Stimulated activated CD4-positive, alpha-beta T cell treated with anti-CD3 and anti-CD28 coated beads, Interleukin-15, amount 100 ng/mL, for 48 hours (primary cell): ENCODE measurements at places on chromosomes 7 and 10.
A peak's percentile ranks its signal among the peaks of the same experiment; 100 is the strongest.

DNA sequence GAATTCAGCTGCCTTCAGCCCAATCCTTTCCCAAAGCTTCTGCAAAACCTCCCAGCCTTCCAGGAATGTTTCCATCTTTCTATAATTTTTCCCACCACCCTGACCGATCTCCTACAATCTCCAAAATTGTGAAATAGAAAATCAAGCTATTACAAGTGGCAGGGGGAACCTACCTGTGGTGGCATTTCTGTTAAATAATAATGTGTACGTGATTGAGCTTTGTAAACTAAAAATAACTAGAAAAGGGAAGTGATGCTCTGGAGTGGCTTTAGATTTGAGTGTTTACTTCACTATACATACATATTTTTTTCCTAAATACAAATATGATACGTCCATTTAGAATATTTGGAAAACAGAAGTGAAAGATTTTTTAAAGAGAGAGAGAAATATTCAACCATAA lies 593.6 kb downstream of the GRM8 start:
- DNase-seq = no peak

GRCh38 chr7:91295576-91295975 lies 31.3 kb downstream of the FZD1 start:
- no peak for DNase-seq

GRCh38 chr7:108028111-108028510 lies 25.1 kb upstream of the LAMB1 start:
- no peak for DNase-seq

DNA sequence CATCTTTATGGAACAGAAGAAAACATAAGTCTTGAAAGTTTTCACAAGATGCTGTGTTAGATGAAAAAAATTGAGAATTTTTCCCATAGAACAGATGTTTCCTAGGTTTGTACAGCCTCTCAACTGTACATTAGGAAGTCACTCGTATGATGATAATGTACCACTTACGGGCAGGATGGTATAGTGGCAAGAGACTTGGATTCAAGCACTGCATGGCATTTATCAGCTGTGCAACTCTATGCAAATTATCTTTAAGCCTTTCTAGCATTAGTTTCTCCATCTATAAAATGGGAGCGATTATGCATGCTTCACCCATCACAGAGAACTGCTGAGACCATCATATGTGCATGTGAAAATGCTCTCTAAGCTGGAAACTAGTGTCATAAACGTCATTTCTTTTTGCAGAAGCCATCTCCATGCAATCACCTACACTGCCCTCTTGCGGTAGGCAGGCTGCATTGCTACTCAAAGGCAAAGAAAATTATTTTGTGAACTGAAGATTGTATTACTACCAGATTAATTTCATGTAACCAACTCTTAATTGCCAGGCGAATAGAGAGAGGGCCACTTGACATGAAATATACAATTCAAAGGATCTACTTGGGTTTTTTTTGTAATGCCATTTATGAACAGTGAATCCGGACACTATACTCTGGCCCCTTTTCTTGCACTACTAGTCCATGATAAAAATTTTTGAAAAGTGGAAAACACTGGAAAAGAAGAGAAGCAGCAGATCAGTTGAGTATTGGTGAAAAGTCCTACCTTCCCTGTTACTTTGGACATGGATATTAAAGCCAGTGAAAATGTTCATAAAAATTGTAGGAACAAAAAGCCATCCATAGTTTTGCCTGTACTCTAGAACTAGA lies 102.3 kb downstream of the JAZF1 start:
- DNase-seq = peak; percentile 14

DNA sequence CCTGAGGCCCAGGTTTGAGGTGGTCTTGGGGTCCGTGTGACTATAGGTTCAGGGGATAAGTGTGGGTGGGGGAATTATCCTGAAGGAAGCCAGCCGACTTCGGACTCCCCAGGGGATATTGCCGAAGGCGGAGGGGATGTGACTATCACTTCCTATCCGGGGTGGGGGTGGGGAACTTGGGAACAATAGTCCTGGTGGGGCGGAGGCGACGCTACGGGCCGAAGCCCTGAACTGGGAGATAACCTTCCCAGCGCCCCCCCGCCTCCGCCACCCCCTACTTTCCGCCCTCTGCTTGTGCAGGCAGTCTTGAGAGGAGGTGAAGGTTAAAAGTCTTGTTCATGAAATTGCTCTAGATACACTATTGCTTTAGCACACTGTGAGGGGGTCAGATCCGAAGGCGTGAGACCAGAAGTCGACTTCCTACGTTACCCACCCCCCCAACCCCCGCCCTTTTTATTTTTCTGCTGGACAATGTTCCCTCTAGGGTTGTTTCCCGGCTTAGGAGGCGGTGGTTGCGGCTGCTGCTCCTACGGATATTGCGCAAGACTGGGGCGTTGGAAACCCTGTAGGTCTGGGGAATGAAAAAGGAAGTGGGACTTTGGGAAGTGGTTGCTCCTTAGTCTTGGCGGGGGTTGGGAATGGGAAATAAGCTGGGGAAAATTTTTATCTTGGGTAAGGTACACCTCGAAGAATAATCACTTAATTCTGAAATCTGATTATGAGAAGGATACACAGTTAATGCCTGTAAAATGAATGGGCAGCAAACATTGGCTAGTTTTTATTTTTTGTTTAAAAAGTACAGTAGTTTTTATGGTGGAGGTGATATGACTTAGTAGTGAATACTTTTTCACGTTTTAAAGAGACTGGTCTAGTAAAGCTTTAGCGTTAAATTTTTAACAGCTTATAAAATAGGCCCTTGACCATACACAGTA lies 1.5 kb downstream of the PTPN12 start:
- DNase-seq = no peak

DNA sequence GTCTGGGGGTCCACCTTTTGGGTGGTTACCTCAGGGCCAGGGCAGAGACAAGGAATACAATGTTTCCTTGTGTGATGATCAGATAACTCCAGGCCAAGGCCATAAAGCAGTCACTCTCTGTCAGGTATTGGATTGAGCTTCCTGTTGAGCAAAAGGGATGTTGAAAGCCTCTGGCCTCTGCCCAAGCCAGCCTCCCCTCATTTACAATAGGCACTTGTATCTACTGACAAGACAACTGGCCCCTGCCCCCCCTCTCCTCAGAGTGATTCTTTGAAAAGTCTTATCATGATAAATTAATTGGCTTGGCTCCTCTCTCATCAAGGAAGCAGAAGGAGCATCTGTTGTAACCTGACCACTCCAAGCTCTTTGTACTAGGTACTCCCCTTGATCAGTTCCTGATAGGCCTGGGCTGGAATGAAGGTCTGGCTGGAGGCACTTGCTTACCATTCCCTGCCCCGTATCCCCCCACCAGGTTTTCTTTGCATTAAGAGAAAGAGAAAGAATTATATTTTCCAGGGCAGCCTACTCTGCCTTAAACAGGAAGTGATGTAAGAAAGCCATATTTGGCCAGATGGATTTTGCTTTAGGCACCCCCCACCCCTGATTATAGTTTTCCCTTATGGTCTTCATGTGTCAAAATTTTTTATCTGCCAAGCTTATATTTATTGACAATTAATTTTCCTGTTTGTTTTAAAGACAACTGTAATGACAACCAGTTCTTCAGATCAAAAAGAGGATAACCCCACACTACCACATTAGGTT lies 42.1 kb upstream of the HPS1 start:
- DNase-seq = no peak

- no peak for DNase-seq
Measured at GRCh38 chr7:83455612-83456011, 193.3 kb downstream of the SEMA3E start.

- no peak for DNase-seq
Measured at GRCh38 chr7:139576179-139576973, 52.9 kb downstream of the CLEC2L start.

DNA sequence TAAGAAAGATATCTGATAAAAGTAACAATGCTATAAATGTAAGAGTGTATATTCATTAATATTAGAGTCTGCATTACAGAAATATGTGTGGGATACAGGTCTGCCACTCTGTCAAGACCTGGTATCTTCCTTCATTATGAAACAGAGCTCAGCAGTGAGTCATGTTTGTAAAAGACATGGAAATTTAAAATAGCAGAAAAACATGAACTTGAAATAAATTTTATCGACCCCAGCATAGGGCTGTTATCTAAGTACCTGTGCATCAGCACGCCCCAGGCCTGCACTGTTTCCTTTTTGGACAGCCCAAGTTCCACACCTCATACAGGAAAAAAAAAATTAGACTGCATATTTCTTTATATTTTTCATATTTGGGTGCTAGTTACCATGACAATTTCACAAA lies 58.0 kb upstream of the ZPBP start:
- no peak for DNase-seq

GRCh38 chr7:15087771-15088170 lies 185.2 kb upstream of the DGKB start:
- no peak for DNase-seq

DNA sequence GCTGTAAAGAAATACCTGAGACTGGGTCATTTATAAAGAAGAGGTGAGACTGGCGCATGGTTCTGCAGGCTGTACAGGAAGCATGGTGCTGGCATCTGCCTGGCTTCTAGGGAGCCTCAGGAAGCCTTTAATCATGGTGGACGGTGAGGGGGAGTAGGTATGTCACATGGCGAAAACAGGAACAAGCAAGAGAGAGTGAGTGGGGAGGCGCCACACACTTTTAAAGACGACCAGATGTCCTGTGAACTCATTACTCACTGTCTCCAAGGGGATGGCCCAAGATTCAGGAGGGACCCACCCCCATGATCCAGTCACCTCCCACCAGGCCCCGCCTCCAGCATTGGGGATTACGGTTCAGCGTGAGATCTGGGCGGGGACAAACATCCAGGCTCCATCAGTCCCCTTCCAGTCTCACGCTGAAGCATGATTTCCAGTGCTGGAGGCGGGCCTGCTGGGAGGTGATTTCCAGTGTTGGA lies 3.2 kb downstream of the ZNF316 start:
- DNase-seq = no peak

- no peak for DNase-seq
Measured at GRCh38 chr7:117296066-117296465, 26.8 kb downstream of the WNT2 start.

DNA sequence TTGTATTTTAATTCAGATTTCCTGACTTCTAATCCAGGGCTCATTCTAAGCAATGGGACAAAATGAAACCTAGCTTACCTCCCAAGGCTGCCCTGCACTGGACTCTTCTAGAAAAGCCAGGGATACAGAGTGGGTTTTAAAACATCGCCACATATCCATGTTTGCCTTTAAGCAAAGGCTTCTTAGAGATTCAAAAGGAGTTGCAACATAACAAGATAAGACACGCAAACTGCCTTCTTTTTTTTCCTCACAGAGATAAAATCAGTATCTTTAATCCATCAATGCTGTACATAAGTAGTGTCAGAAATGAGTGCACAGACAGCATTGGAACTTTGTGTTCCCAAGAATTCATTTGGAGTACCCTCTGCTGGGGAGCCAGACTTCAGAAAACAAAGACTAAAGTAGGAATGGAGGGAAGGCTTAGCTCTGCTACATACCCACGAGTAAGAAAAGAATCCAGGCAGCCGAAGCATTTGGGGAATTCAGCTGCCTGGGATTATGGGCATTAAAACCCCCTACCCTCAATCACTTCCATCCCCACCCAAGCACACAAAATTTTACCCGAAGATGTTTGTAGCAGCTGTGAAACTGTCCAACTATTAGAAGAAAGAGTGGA lies 427.8 kb downstream of the ARL4A start:
- DNase-seq = no peak

GRCh38 chr7:144649120-144649519 lies 186.7 kb downstream of the TPK1 start:
- no peak for DNase-seq

DNA sequence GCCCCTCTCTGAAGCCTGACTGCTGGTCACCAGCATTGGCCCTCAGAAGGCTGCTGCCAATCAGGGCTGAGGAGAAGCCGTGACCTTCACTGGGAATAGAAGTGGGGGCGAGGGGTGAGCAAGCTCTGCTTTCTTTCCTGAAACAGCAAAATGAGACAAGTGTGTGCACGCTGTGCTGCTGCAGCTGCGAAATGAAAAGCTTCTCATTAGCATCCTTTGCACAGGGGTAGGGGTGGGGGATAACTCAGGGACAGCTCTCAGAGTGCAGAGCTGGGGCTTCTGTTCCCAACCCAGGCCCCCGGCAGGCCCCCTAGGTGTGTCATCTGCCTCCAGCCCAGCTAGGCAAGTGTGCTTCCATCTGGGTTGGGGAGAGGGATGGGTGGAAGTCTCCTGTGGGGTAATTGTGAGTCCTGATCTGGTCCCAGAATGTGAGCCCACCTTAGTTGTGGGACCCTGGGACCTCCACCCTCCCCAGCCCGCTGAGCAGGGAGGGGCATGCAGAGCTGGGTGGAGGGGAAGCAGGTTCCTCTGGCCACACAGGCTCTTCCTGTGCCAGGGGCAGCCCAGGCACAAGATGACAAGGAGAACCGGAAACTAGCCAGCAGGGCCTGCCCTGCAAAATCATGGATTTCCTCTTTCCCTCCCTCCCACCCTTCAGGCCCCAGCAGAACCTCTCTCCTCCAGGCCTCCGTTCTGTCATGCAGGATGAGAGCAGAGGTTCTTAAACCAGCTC lies 22.2 kb downstream of the ZNF467 start:
- DNase-seq = no peak

DNA sequence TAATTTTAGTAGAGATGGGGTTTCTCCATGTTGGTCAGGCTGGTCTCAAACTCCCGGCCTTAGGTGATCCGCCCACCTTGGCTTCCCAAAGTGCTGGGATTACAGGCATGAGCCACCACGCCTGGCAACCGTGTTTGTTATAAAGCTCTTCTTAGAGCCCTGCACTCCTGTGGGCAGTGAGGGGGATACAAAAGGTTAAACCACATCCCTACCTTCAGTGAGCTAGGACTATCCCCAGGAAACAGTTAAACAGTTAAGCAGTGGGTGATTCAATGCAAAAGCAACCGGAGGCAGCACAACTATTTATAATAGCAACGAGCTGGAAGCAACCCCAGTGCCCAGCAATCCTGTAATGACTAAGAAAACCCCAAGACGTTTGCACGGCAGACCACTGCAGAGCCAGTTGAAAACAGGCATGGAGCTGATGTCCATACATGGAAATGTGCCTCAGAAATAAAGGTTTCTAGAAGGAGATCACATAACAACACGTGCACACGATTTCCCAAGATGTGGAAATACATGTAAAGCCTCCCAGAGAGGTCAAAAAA lies 107.2 kb upstream of the LYZL2 start:
- no peak for DNase-seq
